HCEC 1CT (cell line): ENCODE measurements at places on chromosomes 6 and 20.
A peak's percentile ranks its signal among the peaks of the same experiment; 100 is the strongest.

DNA sequence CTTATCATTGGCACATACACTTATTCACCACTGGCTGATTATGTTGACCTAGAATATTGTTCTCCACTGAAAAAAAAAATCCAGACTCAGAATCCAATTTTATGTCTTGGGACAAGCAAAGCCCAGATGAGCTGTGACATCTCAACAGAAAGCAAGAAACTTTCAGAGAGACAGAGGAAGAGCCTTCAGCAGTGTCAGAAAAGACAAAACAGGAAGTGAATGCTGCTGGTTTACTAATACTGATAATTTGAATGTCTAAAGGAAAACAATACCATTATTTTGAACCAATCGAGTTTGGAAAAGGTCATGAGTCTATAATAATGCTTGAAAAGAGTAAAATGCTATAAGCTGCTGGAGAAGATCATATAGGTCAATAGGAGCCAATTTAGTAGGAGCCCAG lies 179.8 kb upstream of the RIMS1 start:
- DNase-seq, result no peak

DNA sequence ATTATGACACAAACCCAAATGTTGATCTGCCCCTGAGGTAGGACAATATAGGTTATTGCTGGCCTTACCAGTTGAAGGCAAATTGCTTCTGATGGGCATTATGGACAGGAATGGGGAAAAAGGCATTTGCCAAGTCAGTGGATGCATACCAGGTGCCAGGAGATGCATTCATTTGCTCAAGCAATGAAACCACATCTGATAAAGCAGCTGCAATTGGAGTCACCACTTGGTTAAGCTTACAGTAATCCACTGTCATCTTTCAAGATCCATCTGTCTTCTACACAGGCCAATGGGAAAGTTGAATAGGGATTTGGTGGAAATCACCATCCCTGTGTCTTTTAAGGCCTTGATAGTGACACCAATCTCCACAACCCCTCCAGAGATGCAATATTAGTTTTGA lies 648.6 kb downstream of the COL12A1 start:
- DNase-seq, result no peak

- DNase-seq, result no peak
Measured at GRCh38 chr20:32344835-32345506, 13.2 kb upstream of the ASXL1 start.

DNA sequence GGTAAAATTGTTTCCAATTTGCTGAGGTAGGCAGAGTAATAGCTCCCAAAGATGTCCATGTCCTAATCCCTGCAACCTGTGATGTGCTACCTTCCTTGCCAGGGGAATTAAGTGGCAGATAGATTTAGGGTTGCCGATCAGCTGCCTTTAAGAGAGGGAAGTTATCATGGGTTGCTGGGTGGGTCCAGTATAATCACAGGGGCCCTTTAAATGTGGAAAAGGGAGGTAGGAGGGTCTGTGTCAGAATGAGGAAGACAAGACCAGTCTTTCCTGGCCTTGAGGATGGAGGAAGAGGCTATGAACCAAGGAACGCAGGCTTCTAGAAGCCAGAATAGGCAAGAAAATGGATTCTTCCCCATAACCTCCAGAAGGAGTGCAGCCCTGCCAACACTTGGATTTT lies 50.7 kb downstream of the CTCFL start:
- no peak for DNase-seq

DNA sequence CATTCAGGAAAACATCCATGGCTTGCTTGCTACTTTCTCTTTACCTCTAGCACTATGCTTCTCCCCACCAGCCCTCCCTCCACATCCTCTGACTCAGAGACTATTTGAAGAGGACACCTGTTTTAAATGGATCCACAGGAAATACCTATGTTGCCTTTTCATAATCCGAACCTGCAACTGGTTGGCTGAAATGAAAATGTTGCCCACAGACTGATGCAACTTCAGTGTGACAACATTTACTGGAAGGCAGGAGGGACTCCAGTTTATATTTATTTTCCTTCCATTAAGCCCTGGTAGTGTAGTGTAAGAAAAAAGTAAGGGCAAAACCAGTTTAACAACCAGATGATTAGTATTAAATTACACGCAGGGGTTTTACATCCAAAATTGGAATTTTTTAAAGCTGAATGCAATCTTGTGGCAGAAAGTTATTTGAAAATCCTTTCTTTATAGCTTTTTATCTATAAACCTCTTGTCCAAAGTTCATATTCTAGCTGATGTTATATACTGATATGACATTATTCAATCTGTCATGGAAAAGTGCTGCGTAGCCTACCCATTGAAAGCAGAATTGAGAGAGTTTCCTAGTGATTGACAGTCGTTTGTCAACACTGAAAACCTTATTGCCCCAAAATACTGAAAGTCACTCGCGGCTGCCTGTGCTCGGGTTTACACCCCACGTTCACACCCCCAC lies 881 bp upstream of the AIG1 start:
- peak; percentile 62 for DNase-seq

DNA sequence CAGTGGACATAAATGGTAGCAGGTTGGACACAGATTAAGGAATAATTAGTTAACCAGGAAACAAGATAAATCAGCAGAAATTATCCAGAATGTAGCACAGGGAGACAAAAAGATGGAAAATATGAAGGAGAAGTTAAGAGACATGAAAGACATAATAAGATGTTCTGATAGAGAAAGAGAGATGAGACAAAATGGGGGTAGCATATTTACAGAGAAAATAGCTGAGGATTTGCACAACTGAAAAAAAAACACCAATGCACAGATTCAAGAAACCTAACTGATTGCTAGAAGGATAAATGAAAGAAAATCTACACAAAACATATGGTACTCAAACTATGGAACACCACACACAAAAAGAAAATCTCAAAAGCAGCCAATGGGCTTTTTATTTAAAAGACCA lies 34.6 kb upstream of the TBC1D22B start:
- DNase-seq, result no peak

GRCh38 chr6:90495216-90495817 lies 91.6 kb downstream of the MAP3K7 start:
- DNase-seq, result no peak

DNA sequence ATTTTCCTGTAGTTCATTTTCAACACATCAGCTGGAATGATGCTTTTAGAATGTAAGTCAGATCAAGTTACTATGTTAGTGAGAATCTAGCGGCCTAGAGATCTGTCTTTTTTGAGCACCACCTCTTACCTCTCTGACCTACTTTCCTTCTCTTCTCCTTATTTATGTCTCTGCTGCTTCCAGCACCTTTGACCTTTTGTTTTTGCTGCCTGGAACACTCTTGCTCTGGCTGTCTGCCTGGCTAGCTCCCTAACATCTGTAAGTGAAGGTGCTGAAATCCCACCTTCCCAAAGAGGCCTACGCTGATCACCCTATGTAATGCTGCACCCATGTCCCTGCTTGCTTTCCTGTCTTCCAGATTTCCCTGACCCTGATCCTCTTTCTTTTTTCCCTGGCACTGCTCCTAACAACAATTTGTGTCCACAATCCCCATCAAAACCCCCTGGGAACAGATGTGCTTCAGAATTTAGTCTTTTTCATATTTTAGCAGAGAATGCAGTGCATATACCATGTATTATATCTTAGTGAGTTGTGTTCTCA lies 87.8 kb downstream of the RFPL4B start:
- DNase-seq, result no peak

DNA sequence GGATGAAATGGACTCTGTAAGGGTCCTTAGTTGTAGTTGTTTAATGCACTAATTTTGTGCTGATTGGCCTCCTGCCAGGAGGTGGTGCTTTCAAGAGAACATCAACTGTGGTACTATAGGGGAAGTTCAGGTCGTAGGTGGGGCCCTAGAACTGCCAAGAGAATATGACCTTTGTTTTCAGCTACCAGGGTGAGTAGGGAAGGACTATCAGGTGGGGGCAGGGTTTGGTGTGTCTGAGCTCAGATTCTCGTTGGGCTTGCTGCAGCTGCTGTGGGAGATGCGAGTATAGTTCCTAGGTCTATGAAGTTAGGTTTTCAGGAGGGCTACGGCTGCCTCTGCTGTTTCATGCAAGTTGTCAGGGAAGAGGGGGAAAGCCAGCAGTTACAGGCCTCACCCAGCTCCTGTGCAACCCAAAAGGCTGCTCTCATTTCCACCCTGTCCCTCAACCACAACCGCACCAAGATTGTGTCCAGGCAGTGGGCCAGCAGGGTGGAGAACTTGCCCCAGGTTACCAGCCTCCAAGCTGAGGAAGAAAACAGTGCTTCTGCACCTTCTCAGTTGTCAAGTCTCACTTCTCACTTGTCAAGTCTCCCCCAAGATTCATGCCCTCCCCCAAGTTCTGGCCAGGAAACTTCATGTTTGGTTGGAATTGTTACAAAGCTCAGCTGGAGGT lies 626.5 kb upstream of the MAP3K7 start:
- no peak for DNase-seq

DNA sequence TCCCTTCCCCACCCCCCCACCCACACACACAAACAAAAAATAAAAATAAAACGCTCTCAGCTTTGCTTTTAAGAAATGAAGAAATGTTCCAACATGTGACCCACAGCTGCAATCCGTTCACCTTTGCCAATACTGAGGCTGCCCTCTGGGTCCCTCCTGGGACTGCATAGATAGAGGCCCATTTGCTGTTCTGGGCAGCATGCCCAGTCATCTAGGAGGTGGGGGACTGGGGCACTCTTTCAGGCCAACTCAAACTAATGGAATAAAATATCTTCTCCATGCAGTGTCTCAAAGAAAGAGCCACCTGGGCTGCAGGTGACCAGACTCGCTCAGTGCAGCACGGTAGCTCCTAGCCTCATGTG lies 79.9 kb downstream of the SLC22A3 start:
- no peak for DNase-seq

GRCh38 chr20:34754611-34755010 lies 50.5 kb downstream of the TP53INP2 start:
- DNase-seq, result no peak

GRCh38 chr6:24131751-24132150 lies 5.7 kb downstream of the NRSN1 start:
- DNase-seq, result no peak

DNA sequence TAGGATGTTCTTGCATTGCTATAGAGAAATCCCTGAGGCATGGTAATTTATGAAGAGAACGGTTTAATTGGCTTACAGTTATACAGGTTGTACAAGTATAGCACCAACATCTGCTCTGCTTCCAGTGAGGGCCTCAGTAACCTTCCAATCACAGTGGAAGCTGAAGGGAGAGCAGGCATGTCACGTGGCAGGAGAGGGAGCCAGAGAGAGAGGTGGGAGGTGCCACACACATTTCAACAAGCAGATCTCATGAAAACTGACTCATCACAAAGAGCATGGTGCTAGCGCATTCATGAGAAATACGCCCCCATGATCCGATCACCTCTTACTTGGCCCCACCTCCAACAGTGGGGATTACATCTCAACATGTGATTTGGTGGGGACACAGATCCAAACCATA lies 871.2 kb downstream of the TFAP2A start:
- DNase-seq, result no peak
